ENCODE measurements at places on chromosomes 13 and 19.

DNA sequence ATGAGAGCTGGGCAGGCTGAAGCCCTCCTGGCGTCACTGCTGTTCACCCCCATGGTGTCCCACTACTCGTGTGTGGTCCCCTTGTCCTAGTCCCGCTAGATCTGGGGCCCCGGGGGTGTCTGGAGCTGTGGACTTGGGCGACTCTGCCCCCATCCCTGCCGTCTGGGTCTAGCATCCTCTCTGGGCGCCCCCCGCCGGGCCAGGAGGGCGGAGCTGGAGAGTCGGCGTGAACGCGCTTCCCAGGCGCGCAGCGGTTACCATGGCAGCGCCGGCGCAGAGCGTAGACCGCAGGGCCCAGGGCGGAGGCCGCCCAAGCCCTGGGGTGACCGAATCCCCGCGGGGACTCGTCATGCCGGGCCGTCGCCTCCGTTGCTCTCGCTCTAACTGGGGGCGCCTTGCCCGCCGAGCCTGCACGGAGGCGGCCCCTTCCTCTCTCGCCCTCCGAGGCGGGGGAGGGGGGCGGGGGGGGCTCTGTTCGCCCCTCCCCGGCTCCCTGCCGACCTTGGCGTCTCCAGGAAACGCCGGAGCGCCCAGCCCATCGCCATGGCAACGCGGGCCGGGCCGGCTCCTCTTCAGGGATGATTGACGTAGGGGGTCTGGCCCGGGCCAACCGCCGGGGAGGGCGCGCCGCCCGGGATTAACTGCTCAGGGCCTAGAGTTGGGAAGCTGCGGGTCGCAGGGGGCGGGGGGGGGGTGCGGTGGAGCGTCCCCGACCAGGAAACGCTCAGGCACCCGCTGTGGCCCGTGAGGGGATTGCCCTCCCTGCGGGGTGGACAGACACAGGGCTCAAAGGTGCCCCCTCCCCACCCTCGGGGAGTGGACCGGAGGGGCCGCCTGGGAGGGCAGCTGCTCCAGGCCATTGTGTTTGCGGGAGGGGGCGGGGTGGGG is 8.9 kb downstream of the ISYNA1 start:
- DNase-seq = peak; percentile 57

GRCh38 chr13:67151652-67152051 is 78.5 kb downstream of the PCDH9 start:
- no peak for DNase-seq

GRCh38 chr13:69641773-69642172 is 465.9 kb upstream of the ATXN8OS start:
- DNase-seq = no peak

DNA sequence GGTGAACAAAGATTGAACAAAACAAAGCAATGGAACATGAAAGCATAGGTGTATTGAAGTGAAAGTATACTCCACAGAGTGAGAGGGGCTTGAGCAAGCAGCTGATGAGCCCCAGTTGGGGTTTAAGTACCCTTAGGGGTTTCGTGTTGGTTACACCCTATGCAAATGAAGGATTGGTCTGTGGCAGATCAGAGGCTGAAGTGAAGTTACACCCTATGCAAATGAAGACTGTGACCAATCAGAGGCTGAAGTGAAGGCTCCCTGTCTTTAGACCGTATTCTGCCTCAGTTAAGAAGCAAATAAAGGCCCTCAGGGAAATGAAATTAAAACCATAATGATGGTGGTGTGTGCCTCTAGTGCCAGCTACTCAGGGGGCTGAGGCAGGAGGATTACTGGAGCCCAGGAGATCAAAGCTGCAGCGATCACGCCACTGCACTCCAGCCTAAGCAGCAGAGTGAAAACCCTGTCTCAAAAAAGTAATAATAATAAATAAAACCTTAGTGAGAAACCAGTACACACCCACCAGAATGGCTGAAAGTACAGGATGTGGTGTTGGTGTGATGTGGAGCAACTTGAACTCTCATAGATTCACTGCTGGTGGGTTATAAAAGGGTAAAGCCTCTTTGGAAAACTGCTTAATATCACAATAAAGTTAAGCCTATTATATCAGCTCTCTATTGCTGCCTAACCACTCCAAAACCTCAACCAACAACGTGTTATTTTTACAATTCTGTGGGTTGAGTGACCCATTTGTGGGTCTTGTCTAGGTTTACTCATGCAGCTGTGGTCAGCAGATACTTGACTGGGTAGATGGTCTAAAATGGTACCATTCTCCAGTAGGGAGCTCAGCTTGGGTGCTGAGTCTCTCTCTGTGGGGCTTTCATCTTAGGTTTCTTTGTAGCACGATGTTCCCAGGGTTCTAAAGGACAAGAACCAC is 12.8 kb upstream of the UPF3A start:
- DNase-seq = no peak

GRCh38 chr19:45171211-45171623 is 6.8 kb downstream of the TRAPPC6A start:
- no peak for DNase-seq

DNA sequence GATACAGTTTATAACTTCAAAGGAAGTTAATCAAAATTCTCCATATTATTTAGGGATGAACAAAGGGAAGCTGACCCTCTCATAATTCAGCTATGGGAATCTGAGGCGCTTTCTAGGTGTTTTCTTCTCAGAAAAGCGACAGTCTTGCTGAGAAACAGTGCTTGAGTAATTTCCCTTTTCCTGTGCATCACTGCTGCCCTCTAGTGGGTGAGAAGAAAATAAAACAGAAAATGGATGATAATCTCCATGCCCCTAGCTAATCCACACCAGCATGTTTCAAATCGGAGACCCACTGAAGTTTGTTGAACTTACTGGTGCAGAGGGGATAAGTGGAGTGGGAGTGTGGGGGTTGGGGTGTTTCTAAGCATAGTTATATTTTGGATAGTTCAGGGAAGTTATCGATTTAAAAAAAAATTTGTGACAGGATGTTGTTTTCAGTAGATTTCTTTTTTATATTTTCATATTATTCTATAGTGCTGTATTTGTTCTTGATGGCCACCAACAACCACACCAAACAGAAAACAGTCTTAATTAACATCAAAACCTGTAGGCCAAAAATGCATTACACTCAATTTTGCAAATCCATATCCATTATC is 21.4 kb downstream of the LCP1 start:
- peak; percentile 22 for DNase-seq

DNA sequence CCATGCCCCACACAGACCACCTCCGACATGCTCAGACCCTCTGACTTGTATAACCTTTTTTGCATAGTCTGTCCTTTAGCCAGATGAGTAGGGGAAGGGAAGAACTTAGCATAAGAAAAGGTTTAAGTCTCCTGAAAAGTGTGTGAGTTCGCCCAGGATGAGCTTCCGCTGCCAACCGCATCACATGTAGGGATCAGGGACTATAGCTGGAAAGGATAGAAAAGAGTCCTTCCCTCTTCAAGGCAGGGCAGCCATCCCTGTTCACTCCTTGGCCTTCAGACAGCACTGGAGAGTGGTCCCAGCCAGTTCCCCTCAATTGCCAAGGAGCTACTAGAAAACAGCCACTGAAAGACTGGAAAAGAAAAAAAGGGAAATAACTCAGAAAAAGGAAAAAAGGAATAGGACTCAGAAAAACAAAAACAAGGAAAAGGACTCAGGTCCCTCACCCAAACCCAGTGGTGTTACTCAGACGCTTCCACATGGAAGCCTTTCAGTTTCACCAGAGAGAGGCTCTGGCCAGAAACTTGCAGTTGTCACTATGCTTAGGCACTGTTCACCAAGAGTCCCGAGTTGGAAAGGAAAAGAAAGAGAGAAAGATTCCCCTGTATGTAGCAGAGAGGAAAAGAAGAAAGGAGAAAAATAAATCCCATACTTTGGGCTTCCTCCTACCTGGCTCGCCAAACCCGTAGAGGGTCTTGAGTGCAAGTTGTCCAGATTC is 5.6 kb upstream of the TM9SF2 start:
- DNase-seq = no peak

GRCh38 chr13:42574435-42575311 is 721 bp downstream of the TNFSF11 start:
- no peak for DNase-seq

DNA sequence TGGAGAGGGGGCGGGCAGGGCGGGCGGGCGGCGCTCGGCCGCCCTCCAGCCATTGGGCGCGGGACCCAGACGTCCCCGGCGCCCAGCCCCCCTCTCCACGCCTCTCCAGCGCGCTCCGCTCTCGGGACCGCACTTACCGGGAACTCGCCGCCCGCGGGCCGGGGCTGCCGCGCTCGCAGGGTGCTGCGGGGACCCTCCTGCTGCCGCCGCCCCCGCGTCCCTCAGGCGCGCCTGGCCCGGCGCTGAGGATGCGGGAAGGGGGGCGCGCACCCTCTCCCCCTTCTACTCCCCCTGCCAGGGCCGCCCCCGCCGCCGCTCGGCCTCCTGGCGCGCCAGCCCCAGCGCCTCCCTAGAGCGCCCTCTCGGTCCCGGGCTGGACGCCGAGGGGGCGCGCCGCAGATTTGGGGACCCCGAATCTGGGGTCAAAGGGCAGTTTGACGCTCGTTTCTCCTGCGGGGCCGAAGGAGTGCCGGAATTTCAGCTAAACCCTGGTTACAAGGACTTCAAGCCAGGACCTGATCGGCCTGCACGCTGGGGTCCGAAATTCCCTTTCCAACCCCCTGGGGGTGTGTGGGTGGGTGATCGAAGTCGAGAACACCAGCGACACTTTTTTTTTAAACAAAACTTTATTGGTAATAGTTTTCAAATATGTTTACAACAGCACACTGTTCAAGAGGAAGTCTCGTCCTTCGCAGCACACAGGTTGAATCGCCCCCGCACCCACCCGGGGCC is 696 bp upstream of the SAMD1 start:
- DNase-seq = peak; percentile 31

DNA sequence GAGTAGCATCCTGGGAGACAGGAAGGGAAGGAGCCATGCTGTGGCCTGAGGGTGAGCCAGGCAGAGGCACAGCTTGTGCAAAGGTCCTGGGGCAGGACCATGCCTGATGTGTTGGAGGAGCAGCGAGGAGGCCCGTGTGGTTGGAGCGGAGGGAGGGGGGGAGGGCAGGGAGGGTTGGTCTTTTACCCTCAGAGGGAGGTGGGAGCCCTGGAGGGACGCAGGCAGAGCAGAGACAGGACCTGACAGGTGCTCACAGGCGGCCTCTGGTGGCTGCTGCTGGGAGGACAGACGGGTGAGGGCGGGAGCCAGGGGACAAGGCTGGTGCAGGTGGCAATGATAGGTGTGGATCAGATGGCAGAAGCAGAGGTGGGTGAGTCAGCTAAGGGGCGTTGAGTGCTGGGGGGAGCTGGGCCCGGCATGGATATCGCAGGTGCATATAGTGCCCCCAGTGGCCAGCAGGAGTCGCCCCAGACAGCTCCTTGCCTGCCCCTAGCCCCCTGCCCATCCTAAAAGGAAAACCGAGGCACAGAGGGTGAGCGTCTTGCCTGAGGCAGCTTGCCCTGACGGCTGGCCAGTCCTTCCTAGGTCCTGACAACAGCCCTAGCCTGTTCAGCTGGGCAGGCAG is 9.8 kb upstream of the GNA15 start:
- DNase-seq = no peak

- no peak for DNase-seq
These were observed 86.1 kb downstream of the TEX26 start for GRCh38 chr13:31018511-31018910.

DNA sequence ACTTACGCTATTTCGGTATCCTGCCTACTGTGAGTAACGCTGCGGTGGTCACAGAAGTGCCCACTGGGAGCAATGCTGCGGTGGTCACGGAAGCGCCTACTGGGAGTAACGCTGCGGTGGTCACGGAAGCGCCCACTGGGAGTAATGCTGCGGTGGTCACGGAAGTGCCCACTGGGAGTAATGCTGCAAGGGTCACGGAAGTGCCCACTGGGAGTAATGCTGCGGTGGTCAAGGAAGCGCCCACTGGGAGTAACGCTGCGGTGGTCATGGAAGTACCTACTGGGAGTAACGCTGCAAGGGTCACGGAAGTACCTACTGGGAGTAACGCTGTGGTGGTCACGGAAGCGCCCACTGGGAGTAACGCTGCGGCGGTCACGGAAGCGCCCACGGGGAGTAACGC is 52.1 kb upstream of the SOX1 start:
- DNase-seq = no peak

GRCh38 chr13:50543782-50544181 is 299.7 kb downstream of the DLEU7 start:
- DNase-seq = peak; percentile 77

GRCh38 chr19:41623360-41623759 is 3.5 kb downstream of the CEACAM4 start:
- no peak for DNase-seq

DNA sequence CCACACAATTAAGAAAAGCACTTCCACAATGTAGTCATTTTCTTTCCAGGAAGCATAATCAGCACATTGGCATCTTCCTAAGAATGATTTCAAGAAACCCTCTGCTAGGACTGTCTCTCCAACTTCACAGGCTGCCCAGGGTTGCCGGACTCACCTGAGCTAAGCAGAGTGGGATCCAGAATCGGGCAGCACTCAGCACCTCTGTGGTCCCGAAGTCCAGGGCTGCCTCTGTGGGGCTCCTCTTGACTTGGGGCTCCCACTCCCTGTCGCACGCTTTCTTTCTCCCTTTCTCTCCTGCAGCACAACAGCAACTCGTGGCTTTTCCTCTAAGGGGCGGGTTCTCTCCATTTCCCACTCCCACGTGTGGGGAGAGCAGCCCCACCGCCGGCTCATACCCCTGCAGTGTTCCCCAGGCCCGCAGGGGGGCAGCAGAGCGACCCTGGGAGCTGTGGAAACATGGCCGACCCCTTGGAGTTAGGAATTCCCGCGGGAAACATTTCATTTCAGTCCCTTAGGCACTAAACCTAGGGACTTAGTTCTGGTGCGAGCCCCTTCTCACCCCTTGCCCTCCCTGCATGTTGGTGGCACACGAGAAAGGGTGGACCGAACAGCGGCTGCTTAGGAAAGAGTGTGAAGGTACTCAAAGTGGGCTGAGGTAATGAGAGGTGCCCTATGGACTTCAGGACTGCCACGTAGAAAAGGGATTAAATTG is at the start of gene TMEM272:
Gene TMEM272 (minus strand): TSS at position 316 of the 712 bp plus-strand sequence. CDS start 6,647 bp downstream, outside the sequence.
- DNase-seq = no peak

DNA sequence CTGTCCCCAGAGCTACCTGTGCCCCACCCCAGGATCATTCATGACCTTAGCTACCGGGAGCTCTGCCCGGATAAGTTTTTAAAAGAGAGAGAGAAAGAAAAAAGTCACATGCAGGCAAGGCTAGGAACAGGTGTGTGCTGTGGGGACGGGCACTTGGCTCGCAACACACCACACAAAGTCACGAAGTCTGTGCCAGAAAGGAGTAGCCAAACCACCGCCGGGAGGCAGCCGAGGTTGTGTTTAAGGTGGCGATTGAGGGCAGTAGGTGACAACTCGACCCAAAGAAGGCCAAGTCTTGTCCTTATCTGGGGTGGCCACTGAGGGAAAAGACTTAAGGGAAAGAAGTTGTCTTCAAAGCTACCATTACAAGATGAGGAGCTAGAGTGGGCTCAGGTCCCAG is 4.6 kb upstream of the TSHZ3 start:
- DNase-seq = no peak

- no peak for DNase-seq
These were observed 133.9 kb downstream of the AKAP11 start for GRCh38 chr13:42405665-42406390.
